ENCODE measurements at places on chromosomes 7 and 10.

DNA sequence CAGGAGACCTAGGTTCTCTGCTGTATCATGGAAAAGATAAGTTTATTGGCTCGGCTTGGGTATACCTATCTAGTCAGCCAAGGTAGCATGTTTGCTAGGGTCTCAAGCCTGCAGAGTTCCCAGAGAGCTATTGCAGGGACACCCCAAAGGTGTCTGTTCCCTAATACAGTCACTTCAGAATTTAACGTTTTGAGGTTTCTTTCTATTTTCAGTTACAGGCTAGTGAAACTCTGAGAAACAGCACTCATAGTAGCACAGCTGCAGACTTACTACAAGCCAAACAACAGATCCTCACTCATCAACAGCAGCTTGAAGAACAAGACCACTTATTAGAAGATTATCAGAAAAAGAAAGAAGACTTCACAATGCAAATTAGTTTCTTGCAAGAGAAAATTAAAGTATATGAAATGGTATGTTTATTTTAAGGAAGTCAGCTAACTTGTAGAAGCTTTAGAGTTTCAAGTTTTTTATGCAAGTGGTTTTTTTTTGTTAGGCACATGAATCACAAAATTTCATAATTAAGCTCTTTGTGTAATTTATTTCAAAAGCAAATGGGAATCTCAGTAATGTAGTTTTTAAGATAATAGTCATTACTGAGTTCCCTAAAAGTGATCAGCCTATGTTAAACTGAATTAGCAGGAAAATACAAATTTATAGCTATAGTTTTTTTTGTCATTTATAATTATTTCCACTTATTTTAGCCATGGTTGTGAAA, 54.9 kb downstream of the AKAP9 start:
- no peak for DNase-seq

GRCh38 chr10:56623064-56623463, 262.0 kb upstream of the ZWINT start:
- no peak for DNase-seq

DNA sequence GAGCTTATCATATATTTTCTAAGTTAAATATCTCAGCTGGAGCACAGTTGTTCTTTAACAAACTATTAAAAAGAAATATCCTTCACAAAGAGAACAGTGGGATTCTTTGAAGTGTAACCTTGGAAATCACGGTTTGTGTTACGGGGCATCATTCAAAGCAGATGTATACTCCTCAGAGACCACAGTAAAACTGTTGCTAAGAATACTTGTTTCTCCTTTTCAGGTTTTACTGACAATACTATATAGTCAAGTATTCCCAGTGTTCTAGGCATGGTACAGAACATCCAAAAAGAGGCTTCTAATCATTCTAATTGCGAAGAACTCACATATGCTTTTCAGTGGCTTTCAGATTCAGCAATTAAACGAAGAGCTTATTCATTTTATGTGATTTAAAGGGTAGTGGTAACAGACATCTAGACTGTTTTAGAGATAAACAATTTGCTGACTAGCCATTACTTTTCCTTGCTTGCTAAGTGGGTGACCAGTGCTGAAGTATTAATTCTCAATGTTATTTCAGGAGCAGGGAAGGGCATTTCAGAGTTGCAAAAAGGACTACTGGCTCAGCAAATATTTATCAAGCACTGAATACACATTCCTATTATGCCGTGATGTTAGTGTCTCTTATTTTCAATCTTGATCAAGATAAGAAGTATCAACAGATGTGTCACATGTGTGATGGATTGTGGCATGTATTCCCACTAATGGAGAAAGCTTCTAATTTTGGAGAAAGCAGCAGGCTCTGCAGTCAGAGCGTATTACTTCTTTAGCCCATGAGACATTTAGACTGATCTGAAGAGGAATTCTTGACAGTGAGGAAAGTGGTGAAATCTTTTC, 236.8 kb downstream of the RNLS start:
- no peak for DNase-seq

DNA sequence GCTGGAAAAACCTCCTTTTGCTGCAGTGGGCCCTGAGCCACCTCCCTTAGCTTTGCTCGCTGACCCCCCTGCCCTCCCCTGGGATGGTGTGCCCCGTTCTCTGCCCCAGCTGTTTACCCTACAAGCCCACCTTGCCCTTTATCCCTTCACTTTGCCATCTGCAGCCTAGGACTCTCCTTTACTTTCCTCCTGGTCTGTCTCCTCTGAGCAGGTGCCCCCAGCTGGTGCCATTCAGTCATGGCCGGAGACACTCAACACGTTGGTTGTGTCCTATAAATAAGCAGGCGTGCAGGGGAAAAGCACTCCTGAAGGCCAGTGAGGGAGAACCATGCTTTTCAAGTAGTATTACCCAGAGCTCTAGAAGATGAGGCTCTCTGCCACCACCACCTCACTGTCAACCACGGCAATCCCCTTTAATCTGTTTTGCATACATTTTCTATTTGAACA, 6.1 kb downstream of the RASSF4 start:
- peak; percentile 21 for DNase-seq

DNA sequence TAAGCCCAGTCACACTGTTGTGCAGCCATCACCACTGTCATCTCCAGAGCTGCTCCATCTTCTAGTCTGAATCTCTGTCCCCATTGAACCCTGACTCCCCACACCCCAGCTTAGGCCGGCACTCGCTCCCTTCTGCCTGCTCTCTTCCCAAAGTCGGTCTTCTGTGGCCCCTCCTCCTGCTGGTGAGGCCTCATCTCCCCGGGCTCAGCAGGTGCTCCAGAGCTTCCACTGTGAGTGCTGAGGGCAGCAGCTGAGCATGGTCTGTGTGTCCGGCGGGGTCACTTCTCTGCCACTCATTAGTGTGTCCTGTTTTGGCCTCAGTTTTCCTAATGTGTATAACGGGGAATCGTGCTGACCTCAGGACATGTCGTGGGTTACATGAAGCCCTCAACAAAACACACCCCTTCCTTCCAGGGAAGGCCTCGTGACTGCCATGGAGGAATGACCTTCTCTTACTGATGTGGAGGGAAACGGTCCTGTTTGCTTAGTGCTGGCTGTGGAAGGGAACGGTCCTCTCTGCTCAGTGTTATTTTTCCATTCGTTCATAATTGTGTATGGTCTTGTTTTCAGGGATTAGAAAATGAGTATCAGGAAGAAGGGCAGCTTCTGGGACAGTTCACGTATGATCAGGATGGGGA, 4.3 kb upstream of the GET4 start:
- DNase-seq: no peak

- no peak for DNase-seq
Observed at GRCh38 chr7:28592861-28593260, 180.5 kb downstream of the CREB5 start.

DNA sequence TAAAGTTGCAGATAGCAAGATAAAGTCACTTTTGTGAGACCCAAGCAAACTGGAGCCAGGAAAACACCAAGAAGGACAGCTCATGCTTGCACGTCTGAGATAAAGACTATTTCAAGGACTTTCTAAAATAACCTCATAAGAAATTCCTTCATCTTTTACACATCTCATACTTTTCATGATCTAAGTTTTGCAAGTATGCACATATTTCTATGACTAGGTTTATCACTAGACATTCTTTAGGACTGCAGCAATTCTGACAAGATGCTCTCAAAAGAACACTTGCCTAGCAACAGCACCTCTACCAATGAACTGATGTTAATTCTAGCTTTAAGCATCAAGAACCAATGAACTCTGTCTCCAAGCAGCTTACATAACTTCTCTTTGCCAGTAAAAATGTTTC, 457.6 kb downstream of the SEMA3D start:
- DNase-seq: no peak

DNA sequence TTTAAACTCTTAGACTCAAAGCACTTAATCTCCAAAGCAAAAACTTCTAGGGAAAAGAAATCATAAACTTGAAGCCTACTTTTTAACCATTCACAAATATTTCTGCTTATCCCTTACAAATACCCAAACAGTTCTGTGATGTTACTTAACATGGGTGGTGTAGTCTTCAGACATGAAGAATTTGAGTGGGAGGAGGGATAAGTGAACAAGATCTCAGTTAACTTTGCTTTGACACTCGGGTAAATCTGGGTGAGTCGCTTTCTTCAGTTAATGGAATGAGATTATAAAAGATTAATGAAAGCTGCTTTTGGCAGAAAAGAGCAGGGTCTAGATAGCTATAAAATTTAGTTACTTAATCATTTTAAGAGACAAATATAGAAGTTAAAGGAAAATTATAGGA, 47.5 kb downstream of the RNF133 start:
- DNase-seq: no peak

DNA sequence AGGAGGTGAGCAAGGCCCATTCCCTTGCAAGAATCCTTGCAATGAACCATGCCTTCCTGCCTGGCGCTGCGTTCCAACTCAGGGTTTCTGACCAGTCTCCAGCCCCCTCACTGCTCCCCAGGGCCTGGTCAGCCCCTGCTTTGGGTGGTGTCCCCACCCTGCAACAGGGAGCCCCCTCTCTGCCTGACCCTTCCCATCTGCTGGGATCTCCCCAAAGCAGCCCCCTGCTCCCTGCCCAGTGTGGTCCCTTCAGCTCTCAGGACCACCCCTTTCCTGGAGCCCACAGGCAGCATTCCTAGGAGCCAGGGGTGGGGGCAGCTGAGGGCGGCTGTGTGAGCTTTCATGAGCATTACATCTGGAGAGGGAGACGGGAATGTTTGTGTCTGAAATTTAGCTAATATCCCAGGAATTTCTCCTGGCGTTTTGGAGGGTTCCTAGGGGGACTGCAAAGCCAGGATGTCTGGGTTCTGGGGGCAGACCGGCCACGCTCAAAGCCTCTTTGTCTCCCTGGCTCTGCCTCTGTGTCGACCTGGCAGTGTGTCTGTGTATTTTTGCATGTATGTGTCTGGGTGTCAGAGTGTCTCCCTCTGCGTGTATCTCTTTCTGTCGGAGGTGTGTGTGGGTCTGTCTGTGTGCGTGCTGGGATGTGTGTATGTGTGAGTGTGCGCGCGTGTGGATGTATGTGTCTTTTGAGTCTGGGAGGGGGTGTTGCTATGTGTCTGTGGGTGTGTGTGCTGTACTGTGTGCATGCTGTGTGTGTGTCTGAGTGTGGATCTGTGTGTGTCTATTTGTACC, 300.5 kb upstream of the ZMIZ1 start:
- no peak for DNase-seq

- no peak for DNase-seq
Observed at GRCh38 chr7:22561895-22562593, 62.1 kb upstream of the STEAP1B start.

DNA sequence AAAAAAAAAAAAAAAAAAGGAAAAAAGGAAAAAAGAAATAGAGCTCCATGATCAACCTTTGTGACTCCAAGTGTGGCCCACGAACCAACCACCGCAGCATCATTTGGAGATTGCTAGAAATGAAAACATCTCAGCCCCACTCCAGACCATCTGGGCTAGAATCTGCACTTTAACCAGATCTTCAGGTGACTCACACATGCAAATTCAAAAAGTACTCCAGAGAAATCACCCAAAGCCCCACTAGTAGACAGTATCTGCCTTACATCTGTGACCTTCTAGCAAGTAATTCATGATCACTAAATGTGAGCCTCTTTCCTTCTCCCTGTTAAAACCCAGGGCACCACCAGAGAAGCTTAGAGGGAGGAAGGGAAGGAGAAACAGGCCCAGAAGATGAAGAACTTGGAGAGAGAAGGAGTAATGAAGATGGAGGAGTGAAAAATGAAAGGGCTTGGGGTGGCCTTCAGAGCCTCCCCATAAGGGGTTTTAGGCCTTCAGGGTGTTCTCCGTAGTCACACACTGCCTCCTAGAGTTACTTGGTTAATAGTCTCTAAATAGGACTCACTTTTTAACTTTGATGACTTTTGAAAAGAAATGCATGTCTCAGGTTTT, 94.0 kb downstream of the SLC37A3 start:
- no peak for DNase-seq

DNA sequence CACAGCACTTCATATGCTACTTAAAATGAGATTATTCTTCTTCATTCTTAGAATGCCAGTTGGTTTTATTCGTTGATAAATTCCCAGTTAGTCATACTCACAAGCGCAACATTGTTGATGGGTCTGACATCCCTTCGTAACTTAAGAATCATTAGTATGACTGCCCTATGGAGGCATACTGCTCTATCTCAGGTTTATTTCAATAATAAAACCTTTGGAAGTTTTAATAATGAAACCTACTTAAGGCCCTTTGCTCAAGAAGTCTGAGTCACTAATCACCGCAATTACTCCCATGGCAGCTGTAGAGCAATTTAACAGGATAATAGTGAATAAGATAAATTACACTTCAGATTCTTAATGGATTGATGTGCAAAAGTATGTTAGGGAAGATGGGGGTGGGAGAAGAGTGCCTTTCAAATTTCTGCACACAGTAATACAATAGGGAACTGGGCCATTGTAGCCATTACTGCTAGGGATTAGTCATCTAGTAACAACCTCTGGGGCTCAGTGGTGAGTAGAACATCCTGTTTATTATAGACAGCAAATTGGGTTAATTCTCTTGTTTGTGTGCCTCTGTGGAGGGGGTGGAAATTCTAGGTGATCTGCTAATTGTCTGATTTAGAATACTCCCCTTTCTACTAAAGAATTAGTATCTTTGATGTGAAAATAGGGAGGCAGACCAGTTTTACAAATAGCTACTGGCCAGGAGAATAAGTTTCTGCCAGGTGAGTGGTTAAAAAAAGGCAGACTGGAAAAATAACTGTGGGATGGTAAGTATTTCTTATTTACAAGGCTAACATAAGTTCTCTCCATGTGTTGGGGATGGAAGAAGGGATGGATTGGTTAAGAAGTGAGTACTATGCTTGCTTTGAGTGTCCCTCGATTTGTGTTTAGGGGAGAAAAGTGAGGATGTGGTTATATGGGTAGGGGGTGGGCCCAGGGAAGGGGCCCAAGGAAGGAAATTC, 74.5 kb upstream of the VKORC1L1 start:
- DNase-seq: no peak

GRCh38 chr10:79254333-79255006, 92.8 kb upstream of the PPIF start:
- DNase-seq: no peak

GRCh38 chr10:8444630-8445029, 390.1 kb downstream of the GATA3 start:
- DNase-seq: no peak

DNA sequence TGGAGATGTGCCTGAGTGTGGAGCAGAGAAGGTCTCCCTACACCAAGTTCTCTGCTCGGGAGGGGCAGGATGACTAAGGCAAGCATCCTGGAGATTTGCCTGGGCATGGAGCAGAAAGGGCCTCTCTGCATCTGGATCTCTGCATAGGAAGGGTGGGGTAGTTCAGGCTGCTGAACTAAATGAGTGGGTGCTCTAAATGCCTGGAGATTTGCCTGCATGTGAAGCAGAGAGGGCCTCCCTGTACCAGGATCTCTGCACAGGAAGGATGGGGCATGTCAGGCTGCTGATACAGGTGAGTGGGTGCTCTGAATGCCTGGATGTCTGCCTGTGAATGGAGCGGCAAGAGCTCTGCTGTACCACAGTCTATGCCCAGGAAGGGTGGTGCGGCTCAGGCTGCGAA, 680.7 kb downstream of the SUGCT start:
- DNase-seq: no peak

GRCh38 chr10:77879710-77880109, 46.8 kb downstream of the DLG5 start:
- no peak for DNase-seq

GRCh38 chr7:88396948-88397322, 90.2 kb upstream of the STEAP4 start:
- no peak for DNase-seq

GRCh38 chr10:100103581-100103980, 21.9 kb upstream of the CPN1 start:
- DNase-seq: no peak

- peak; percentile 47 for DNase-seq
Observed at GRCh38 chr10:48215486-48216203, 58.9 kb downstream of the FRMPD2 start.

Data from activated CD4-positive, CD25-positive, alpha-beta regulatory T cell treated with anti-CD3 and anti-CD28 coated beads, Interleukin-2, amount 50 U/mL, for 72 hours (primary cell).